Regular cardiac myocyte (primary cell): ENCODE measurements at places on chromosomes 1 and 21. TPM values are rescaled to one million over a fixed set of nuclear protein-coding genes. Genes with fewer than 3 reads are reported as not detected.

Gene DYNLT5
- total RNA-seq, result 2.5 and 3.8 TPM in 2 replicates

Gene CELA2A
- total RNA-seq, result 0.28 TPM in 1 of 2 replicates, not detected in the other

Gene RAB42
- 0.58 and 2.0 TPM in 2 replicates for total RNA-seq

Gene DENND2C
- total RNA-seq, result 1.5 and 3.7 TPM in 2 replicates

Gene SLC44A3
- total RNA-seq, result 0.38 and 2.5 TPM in 2 replicates

Gene ALPL
- 4.8 and 13.2 TPM in 2 replicates for total RNA-seq
